ENCODE measurements at places on chromosomes 11 and 22.

DNA sequence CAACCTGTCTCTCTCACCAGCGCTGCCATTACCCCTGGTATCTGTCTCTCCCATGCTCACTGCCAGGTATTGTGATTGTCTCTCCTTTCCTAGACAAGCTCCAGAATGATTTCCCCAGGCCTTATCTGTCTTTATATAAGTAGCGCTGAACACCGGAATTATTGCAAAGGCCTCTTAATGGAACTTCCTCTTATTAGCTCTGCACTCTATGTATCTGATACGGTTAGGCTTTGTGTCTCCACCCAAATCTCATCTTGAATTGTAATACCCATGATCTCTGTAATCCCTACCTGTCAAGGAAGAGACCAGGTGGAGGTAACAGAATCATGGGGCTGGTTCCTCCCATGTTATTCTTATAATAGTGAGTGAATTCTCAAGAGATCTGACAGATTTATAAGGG, 39.3 kb downstream of the DDI1 start:
- no peak for DNase-seq

- DNase-seq = no peak
Observed at GRCh38 chr11:119377112-119377901, 4.2 kb downstream of the USP2 start.

GRCh38 chr11:59224351-59224928, 11.7 kb upstream of the MPEG1 start:
- peak; percentile 81 for DNase-seq

GRCh38 chr22:49090853-49091135, 736.9 kb downstream of the BRD1 start:
- DNase-seq = no peak

DNA sequence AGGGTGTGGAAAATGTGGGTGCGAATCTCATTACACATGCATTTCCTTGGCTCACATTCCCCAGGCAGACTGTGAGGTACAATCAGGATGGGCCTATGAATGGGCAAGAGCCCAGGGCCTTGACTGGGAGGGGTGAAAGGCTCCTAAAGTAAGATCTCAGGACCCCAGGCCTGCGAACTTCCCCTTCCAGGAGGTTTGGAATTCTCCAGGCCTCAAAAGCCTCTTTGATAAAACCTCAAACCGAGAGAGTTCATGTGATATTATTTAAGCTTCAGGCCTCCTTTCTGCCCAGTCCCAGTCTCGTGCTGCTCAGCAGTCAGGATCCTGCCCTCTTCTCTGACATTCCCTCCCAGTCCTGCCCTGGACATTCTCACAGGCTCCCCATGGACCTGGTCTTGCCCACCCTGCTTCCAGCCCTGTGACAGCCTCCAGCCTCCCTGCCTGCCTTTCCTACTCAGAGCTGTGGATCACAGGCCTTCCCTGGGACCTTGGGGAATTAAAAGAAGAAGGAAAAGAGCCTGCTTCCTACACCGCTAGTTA, 37.3 kb upstream of the TEAD1 start:
- DNase-seq = no peak

DNA sequence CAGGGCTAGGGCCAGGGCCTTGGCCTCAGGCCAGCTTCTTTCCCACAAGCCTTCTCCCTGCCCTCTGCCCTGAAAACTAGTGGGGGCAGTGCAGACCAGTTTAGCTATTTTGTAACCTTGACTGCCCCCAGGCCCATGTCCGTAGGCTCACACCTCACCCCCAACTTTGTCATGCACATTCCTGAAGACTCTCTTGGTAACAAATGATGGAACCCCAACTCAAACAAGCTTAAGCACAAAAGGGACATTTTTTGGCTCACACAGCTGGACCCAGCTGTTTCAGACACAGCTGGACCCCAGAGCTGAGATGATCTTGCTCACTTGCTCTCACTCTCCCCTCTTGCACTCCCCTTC, 46.6 kb downstream of the KCNQ1OT1 start:
- DNase-seq = no peak

GRCh38 chr11:133749841-133750240, 95.5 kb downstream of the SPATA19 start:
- no peak for DNase-seq

DNA sequence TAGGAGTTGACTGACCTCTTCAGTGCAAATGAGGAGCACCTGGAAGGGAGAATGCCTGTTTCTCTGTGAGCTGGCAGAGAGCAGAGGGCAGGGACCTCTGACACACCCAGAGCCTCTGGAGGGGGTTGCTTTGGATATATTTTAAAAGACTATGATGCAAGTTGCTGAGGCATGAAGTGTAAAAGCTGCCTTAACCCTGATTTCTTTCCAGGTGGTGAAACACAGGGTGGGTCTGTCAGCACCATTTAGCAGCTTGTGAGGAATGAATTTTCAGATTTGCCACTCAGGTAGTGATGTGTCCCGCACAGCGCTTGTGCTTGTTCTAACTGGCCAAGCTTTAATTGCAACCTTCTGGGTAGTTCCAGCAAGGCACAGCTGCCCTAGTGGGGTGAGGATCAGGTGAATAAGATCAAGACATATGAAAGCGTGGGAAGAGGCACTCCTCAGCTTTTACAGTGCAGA, 90.2 kb downstream of the SWAP70 start:
- peak; percentile 39 for DNase-seq

DNA sequence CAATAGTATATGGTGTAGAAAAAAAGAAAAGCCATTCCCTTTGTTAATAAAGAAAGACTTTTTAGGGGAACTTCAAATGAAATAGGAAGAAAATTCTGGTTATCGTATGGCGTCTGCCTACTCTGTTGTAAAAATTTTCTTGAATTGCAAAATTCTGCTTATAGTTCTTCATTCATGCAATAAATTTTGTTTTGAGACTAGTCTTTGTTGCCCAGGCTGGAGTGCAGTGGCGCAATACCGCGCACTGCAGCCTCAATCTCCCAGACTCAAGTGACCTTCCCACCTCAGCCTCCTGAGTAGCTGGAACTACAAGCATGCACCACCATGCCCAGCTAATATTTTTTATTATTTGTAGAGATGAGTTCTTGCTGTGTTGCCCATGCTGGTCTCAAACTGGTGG, 5.8 kb downstream of the DDIAS start:
- DNase-seq = no peak

GRCh38 chr11:81570669-81571068, 1163.0 kb downstream of the FAM181B start:
- DNase-seq = no peak

DNA sequence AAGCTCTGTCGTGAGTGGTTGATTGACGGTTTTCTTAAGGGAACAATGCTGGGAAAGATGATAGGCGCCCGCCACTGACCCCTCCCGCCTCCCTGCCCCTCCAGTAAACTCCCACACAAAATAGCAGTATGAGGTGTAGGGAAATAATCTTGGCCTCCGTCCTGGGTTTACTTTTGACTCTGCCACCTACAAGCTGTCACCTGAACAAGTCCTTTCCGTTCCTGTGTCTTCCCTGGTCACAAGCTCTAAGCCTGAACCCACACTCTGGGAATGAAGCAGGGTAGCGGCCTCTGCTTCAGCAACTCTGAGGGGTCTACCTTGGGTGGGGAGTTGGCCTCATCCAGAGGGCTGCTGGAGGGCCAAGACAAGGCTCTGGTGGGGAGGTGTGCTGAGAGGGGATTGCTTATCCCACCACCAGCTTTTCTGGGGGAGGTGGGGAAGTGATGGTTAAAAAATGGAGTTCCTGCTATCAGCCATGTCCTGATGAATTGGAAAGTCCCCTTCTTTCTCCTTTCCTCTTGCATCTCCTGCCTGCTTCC, 87.8 kb downstream of the CEP164 start:
- DNase-seq = no peak

DNA sequence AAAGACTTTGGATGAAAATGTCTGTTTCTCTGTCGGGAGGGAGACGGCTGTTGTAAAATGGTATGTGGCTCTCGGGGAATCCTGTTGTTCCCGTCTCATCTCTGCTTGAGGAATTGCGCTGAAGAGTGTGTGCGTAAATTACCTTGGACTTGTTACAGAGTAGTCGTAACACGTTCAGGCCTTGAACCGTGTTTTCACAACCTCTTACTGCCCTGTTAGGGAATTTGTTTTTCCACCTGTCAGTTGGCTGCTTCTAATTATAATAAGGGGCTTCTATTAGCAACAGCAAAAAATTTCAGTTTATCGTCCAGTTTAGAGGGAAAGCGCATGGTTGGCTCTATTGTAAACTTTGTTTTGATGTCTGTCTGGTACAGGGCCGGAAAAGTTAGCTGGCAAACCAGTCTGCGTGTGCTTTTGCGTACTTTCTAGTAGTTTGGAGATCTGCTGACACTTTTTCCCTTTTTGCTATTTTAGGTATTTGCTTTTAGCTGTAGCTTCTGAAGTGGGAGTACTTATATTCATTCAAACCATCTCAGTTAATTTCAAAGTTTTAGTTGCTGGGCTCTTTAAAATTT, 1.5 kb downstream of the HIPK3 start:
- peak; percentile 71 for DNase-seq

DNA sequence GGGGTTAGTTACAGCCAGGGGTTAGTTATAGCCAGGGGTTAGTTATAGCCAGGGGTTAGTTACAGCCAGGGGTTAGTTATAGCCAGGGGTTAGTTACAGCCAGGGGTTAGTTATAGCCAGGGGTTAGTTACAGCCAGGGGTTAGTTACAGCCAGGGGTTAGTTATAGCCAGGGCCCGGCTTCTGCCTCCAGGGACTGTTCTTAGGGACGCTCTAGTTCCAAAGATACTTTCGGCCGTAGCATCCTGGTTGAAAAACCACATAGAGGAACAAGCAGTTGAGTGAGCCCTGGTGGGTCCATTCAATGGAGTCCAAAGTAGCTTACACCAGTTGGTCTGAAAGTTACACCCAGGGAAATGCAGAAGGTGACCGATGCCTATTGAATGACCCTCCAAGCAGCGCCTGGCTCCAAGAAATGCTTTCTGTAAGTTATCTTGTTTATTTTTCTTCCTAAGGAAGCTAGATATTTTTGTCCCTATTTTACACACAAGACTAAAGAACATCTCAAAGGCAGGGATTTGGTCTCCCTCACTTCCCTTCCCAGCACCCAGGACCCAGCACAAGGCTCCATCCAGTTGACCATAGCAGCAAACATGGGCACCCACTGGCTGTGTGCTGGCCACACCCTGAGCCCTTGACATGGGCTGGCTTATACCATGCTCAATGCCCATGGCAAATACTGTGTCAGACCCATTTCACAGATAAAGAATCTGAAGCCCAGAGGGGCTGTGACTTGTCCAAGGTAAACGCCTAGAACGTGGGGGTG, 49.7 kb upstream of the SHISAL1 start:
- peak; percentile 50 for DNase-seq

- DNase-seq = no peak
Observed at GRCh38 chr22:30423301-30423958, 2.1 kb upstream of the MTFP1 start.

DNA sequence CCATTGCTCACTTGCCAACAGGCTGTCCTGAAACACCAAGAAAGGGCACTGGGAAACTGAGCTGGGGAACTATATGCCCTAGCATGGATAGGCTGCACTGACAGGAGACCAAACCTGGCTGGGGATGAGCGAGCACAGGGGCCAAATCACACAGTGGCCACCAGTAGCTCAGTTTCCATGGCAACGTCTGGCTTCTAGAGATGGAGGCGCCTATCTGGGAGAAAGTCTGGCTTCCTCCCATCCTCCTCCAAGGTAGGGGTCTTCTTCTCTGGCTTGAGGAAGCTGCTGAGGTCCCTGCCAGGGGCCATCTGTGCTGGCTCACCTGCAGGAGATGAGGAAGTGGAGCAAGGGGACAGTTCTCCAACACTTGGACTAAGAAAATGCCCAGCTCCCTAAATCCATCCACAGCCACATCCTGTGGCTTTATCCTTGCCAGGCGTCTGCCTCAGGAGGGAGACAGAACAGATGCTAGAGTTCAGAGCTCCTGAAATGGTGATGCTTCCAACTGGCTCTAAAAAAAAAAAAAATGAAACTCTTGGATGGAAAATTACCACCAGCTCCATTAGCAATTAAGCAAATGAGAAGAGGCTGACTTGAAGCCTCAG, 48.3 kb downstream of the SYT13 start:
- DNase-seq = no peak

DNA sequence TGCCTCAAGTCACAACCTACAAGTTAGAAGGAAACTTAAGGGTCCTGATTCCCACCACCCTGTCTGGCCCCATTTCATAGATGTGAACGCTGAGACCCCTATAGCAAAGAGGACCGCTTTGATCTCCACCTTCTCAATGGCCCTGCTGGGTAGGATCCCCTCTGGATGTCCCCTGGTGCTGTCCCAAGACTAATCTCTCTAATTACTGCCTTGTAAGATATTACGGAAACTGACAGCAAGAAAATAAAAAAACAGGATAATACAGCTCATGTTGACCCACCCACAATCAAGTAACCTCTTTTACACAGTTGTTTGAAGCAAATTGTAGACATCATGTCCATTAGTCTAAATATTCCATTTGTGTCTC, 20.9 kb downstream of the IGLL5 start:
- DNase-seq = no peak

DNA sequence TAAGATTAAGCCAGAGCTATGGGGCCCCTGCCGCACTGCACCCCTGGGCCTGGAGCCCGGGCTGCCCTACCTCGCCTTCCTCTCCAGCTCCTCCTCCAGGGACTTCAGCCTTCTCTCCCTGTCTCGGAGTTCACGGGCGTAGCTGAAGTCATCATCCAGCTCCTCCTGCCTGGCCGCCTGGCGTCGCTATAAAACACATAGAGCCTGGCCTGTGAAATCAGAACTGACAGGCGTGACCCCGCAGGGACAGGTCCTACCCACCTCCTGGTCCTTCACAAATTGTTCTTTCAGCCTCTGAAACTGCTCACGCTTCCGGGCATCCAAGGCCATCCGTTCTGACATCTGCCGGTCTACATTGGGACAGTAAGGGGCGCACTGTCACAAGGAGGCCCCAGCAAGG, 20.8 kb downstream of the TUBGCP6 start:
- no peak for DNase-seq

- no peak for DNase-seq
Observed at GRCh38 chr11:18332302-18332701, 9.9 kb downstream of the GTF2H1 start.

- DNase-seq = no peak
Observed at GRCh38 chr22:39628563-39629080, 58.1 kb downstream of the CACNA1I start.

GRCh38 chr11:101835506-101836063, 79.2 kb upstream of the CEP126 start:
- DNase-seq = peak; percentile 26

DNA sequence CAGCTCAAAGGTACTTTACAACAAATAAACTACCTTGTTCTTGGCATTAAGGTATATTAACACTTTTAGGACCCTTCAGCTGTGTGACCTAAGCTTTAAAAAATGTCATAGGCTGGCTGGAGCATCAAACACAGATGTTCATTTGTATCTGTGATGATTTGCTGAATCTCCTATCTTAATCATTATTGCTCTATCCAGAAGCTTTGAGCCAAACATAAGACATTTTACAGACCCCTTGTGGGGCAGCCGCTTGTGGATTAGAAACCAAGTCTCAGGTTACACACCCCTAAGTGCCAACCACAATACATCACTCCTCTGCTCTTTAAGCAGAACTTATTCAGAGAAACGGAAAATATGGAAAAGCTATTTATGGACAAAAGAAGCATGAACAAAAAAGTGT, 394.2 kb upstream of the CCDC90B start:
- no peak for DNase-seq

- no peak for DNase-seq
Observed at GRCh38 chr22:25996669-25997068, 172.6 kb upstream of the SEZ6L start.

Measured in fibroblast of gingiva (primary cell).